ENCODE measurements at places on chromosomes 5 and 9.

DNA sequence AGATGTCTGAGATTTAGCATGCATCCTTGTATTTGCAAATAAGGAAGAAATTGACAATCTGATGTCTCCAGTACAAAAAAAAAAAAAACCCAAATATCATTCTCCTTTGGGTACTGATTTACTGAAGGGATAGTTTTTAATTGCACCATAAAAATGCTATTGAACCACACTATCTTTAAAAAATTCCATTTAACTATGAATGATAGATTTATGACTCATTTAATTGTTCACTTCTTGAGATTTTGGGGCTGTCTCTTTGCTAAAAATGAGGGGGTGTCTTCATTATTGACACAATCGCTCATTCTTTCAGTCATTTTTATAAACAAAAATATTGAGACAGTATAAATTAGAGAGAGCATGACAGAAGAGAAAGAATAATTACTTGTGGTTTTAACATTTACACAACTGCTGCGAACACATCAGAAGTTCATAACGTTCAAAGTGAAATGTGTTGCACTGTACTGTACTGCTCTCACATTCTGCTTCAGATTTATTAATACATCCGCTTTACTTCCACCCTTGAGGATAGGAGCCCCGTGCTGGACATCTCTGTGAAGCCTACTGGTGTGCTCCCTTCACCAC, 142.3 kb downstream of the MEF2C start:
- no peaks in the 10 kb centered on the region for H3K4me1 ChIP-seq
- H3K27ac ChIP-seq: no peak overlapping the region
- no peaks in the 10 kb centered on the region for H3K36me3 ChIP-seq
- H3K27me3 ChIP-seq: peaks cover 9% of the 10 kb centered on the region
- no peak overlapping the region for H3K4me3 ChIP-seq

DNA sequence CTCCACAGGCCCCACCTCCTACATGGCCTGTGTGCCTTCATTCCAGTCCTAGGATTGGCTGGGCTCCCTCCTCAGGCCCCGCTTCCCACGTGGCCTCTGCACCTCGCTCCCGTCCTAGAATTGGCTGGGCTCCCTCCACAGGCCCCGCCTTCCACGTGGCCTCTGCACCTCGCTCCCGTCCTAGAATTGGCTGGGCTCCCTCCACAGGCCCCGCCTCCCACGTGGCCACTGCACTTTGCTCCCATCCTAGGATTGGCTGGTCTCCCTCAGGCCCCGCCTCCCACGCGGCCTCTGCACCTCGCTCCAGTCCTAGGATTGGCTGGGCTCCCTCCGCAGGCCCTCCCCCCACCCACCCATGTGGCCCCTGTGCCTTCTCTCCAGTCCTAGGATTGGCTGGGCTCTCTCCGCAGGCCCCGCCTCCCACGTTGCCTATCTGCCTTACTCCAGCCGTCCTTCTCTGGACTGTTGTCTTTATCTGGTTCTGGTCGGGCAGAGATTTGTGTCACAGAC, 45.3 kb upstream of the CACNA1B start:
- H3K27me3 ChIP-seq: no peaks in the 10 kb centered on the region
- no peak for DNase-seq
- no peak overlapping the region for H3K27ac ChIP-seq
- H3K4me1 ChIP-seq: no peaks in the 10 kb centered on the region

DNA sequence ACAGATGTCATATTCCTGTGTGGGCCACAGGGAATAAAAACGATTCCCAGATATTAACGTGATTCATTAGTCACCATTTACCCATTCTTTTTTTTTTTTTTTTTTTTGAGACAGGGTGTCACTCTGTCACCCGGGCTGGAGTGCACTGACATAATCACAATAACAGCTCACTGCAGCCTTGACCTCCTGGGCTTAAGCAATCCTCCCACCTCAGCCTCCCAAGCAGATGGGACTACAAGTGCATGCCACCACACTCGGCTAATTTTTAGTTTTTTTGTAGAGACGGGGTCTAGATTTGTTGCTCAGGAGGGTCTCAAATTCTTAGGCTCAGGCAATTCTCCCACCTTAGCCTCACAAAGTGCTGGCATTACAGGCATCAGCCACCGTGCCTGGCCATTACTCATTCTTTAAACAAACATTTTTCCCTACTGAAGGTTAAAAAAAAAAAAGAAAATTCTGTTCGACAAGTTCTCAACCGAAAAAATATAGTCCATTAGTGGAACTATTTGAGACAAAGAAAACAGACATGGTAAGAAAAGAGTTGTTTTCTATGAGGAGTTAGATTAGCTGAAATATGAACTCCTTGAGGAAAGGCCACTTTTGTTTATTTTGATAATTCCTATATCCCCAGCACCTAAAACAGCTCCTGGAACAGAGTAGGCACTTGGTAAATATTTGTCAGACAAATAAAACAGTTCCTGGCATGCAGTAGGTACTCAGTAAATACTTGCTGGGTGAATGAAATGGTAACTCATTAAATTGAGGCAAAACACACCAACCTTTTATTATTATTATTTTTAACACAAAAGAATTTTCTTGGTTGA, 32.1 kb upstream of the PDCL start:
- peaks cover 29% of the 10 kb centered on the region for H3K36me3 ChIP-seq
- peaks cover 6% of the 10 kb centered on the region for H3K4me1 ChIP-seq
- no peak overlapping the region for H3K27ac ChIP-seq

GRCh38 chr9:97779608-97780007, 73.4 kb upstream of the FOXE1 start:
- H3K36me3 ChIP-seq: peaks cover 7% of the 10 kb centered on the region
- H3K4me3 ChIP-seq: no peak overlapping the region
- H3K4me1 ChIP-seq: no peaks in the 10 kb centered on the region
- H3K27ac ChIP-seq: no peak overlapping the region
- no peak for DNase-seq

GRCh38 chr9:136119061-136119882, 597 bp upstream of the TMEM250 start:
- H3K36me3 ChIP-seq: peaks cover 1% of the 10 kb centered on the region
- peak overlapping the region; percentile 80 for H3K27ac ChIP-seq
- no peaks in the 10 kb centered on the region for H3K27me3 ChIP-seq
- peaks cover 23% of the 10 kb centered on the region for H3K4me1 ChIP-seq
- DNase-seq: peak; percentile 51
- peak overlapping the region; percentile 75 for H3K4me3 ChIP-seq

DNA sequence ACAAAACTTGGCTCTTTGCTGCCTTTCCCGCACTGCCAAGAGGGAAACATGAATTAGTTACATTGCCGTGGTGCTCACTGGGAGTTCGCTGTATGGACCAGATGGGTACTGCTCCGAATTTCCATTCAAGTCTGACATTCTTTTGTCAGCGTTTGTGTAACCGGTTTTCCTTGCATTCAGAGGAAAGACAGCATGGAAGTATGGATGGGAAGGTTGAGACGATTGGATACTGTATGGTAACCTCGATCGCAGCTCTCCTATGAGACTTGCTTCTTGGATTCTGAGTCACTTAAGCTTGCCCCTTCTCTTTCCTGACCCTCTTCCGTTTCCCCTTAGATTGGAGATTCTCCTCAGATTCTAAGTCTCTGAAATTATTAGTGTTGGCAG, 625 bp upstream of the UBLCP1 start:
- H3K27me3 ChIP-seq: no peaks in the 10 kb centered on the region
- H3K4me1 ChIP-seq: peaks cover 32% of the 10 kb centered on the region
- DNase-seq: peak; percentile 18
- peaks cover 24% of the 10 kb centered on the region for H3K36me3 ChIP-seq

DNA sequence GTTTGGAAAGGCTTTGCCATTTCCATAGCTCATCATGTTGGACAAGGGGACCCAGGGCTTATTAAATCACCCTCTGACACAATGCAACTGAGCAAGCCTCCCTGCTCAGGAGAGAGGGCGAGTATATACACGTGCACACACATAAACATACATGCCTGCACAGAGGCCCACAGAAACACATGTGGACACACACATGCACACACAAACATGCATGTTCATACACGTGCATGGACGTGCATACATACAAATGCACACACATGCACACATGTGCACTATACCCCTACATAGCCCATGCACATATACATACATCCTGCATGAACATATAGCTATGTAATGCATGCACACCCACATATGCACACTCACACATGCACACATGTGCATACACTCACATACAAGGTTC, 99.5 kb upstream of the ALDH1B1 start:
- H3K27me3 ChIP-seq: no peaks in the 10 kb centered on the region
- no peak overlapping the region for H3K27ac ChIP-seq
- DNase-seq: no peak
- H3K36me3 ChIP-seq: no peaks in the 10 kb centered on the region
- no peaks in the 10 kb centered on the region for H3K4me1 ChIP-seq

DNA sequence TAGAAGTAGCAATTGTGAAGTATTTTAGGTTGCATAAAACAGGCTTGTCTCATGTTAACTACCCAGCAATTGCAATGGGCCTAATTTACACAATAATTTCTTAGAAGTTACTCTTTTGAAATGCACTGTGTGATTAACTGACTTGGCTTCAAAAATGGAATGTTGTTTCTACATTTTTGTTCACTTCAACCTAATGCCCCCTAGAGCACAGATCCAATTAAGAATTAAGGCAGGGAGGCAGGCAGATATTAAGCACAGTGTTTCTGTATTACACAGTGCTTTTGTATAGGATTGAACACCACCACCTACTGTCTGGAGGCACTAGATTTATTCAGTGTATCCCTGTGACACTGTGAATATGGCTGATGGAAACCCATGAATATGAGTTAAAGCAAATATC, 302.1 kb downstream of the FBXL17 start:
- no peak for DNase-seq
- no peaks in the 10 kb centered on the region for H3K27me3 ChIP-seq
- H3K4me3 ChIP-seq: no peak overlapping the region
- no peak overlapping the region for H3K27ac ChIP-seq

DNA sequence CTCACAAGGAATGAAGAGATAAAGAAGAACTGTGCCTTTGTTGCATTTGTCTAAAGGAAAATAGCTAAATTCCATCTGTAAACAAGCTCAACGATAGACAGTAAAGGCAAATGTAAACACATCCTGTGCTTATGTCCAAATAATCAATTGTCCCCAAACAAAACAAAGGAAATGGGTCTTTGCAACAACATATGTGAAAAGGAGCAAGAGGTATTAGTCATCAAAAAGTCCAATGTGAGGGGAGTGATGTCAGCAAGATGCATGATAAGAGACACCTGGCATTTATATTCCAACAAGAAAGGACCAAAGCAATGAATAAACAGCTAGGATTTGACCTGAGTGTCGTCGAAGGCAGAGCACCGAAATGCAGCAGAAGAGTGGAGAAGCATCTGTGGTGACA, 209.1 kb downstream of the ASTN2 start:
- H3K27ac ChIP-seq: no peak overlapping the region
- no peak for DNase-seq
- H3K4me3 ChIP-seq: no peak overlapping the region
- no peaks in the 10 kb centered on the region for H3K36me3 ChIP-seq
- H3K4me1 ChIP-seq: no peaks in the 10 kb centered on the region
- H3K27me3 ChIP-seq: no peaks in the 10 kb centered on the region

- H3K27ac ChIP-seq: no peak overlapping the region
- DNase-seq: no peak
- peaks cover 15% of the 10 kb centered on the region for H3K4me1 ChIP-seq
These were observed 17.9 kb upstream of the FBP1 start for GRCh38 chr9:94657021-94657725.

DNA sequence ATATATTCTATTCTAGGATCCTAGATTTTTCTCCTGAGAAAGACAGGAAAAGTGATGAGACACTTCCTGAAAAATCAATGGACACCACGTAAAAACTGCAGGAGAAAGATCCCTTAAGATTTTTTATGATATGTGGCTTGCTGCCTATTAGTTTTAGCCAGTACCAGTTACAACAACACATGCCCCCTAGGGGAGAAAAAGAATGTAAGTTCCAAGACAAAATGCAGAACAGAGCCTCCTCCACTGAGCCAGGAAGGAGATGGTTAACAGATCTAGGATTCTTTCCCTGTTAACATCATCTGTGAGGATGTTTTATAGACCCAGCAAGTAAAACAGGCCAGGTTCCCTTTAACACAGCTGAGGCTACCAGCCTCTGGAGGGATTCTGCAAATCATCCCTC, 574.7 kb downstream of the TLE4 start:
- no peaks in the 10 kb centered on the region for H3K27me3 ChIP-seq
- H3K27ac ChIP-seq: no peak overlapping the region
- no peak overlapping the region for H3K4me3 ChIP-seq
- H3K4me1 ChIP-seq: no peaks in the 10 kb centered on the region
- no peaks in the 10 kb centered on the region for H3K36me3 ChIP-seq
- no peak for DNase-seq

DNA sequence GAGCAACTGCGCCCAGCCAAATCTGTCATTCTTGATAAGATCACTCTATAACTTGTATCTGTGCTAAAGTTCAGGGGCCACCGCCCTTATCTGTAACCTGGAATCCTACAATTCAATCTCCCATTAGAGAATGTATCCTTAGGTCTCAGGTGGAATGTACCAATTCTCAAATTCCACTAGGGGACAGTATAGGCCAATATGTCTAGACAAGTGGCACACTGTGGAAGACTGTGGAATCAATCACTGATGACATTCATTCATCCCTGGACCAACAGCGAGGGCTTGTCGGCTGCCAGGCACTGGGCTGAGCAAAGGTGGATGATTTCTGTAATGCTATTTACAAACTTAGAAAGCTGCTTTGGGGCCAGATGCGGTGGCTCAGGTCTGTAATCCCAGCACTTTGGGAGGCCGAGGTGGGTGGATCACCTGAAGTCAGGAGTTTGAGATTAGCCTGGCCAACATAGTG, 28.7 kb upstream of the MEGF9 start:
- H3K27ac ChIP-seq: no peak overlapping the region
- DNase-seq: no peak
- H3K4me1 ChIP-seq: peaks cover 3% of the 10 kb centered on the region
- no peaks in the 10 kb centered on the region for H3K27me3 ChIP-seq
- H3K4me3 ChIP-seq: no peak overlapping the region

DNA sequence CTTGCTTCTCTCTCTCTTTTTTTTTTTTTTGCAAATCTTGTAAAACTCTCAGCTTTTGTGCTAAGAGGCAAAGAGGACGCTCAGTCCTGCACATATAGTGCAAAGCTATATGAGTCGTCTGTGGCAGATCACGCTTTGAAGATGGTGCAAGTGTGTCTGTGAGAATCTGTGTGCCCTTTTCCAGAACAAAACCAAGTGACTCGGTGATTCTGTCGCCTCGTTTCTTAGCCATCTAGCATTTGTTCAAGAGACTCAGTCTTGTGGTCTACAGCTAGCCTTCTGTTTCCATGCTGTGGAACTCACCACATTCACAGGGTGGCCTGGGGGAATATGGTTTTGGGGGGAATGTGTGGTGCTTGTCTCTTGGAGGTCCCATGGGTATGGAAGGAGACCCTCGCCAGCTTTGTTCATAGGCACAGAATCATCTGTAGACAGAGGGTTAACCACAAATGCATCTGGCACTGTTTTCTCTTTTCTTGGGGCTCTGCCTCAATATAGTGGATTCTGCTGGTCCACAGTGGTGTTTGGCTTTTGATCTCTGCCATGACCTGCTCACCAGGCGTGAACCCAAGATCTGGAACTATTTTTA, 82.1 kb downstream of the C9orf152 start:
- peaks cover 16% of the 10 kb centered on the region for H3K4me1 ChIP-seq
- no peaks in the 10 kb centered on the region for H3K36me3 ChIP-seq

GRCh38 chr5:1654786-1655495, 131.2 kb upstream of the LPCAT1 start:
- peaks cover 35% of the 10 kb centered on the region for H3K27me3 ChIP-seq
- DNase-seq: peak; percentile 7
- H3K27ac ChIP-seq: no peak overlapping the region
- H3K4me3 ChIP-seq: no peak overlapping the region
- no peaks in the 10 kb centered on the region for H3K36me3 ChIP-seq
- H3K4me1 ChIP-seq: peaks cover 3% of the 10 kb centered on the region

GRCh38 chr5:40976041-40976440, 66.7 kb downstream of the C7 start:
- H3K4me1 ChIP-seq: no peaks in the 10 kb centered on the region
- H3K4me3 ChIP-seq: no peak overlapping the region
- peaks cover 2% of the 10 kb centered on the region for H3K27me3 ChIP-seq
